ENCODE measurements at places on chromosomes 5 and 9. TPM values are rescaled to one million over a fixed set of nuclear protein-coding genes. Genes with fewer than 3 reads are reported as not detected.

DNA sequence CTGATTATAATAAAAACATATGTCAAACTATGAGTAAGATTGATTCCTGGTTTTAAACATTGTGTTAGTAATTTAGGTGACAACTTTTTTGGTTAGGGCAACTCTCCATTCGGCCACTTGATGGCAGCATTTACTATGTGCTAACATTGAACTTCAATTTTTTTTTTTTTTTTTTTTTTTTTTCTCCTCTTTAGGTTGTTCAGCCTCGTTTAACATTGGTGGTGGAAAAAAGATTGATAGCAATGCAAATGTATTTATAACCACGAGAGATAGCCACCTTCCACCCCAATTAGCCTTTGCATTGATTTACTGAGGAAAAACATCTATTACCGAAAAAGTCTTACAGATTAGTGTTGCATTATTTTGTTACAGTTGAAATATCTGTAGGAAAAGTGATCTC is 159.1 kb downstream of the CSNK1G3 start:
- peak; percentile 29 for DNase-seq

- no peak for DNase-seq
Observed at GRCh38 chr9:26471261-26471660, 421.3 kb downstream of the CAAP1 start.

The AK3 gene
- 91.1 TPM for total RNA-seq

GRCh38 chr5:94375801-94376200 is 242.6 kb downstream of the KIAA0825 start:
- no peak for DNase-seq

DNA sequence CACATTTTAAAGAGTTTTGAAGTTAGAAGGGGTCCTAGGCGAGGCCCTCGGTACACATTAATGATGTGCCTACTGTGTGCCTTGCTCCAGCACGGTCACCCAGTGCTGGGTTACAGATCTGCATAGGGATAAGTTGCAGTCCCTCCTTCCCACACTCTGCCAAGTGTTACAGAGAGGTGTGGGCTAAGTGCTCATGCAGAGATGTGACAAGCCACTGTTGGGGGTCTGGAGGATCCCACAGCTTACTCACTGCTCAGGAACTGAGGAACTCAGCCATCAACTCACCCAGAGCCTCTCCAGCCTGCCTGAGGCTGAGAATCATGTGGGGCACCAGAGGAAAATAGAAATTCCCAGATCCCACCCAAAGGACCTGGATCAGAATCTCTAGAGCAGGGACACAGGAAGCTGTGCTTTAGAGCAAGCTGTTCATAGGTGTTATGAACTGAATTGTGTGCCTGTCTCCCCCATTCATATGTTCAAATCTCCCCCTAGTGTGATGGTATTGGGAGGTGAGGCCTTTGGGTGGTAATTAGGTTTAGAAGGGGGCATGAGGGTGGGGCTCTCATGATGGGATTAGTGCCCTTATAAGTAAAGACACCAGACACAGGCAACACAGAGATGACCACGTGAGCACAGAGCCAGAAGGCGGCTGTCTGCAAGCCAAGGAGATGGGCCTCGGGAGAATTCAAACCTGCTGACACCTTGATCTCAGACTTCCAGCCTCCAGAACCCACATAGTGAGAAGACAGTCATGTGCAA is 164.1 kb downstream of the HSD17B3 start:
- DNase-seq, result no peak

Data from left cardiac atrium (tissue), 4 donors.